ENCODE measurements at places on chromosomes 2 and 18.
A peak's percentile ranks its signal among the peaks of the same experiment; 100 is the strongest.

DNA sequence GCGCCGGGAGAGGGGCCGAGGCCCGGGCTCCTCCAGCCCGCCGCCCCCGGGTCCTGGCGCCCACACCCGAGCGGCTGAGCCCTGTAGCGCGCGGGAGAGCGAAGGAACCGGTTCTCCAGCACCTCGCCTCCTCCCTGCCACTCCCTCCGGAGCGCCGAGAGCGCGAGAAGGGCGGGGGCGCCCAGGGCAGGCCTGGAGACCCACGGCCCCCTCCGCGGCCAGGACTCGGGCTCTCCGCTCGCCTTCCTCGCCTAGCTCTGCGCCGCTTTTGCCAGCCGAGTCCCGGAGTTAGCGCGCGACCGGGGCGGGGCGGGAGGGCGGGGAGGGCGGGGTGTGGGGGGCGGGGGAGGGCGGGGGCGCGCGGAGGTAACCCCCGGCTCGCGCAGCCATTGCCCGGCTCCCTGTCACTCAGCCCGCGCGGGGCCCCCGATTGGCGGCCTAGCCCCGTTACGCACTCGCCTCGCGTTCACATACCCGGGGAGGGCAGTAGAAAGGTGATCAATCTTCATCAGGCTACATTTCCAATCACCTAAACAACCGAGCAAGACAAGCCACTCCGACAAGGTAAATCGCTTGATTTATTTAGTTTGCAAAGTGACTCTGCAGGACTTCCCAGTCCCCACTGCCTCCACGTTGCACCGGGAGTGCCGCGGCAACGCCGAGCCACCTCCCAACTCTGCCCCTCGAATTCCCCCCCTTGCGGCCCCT, at the start of gene OTX1:
OTX1 (plus strand) TSS at position 497 of the 708 bp plus-strand sequence. CDS start 2,161 bp downstream, outside the sequence.
- DNase-seq, result peak; percentile 87

- DNase-seq, result no peak
Measured at GRCh38 chr2:4900861-4901770, 791.1 kb upstream of the SOX11 start.

DNA sequence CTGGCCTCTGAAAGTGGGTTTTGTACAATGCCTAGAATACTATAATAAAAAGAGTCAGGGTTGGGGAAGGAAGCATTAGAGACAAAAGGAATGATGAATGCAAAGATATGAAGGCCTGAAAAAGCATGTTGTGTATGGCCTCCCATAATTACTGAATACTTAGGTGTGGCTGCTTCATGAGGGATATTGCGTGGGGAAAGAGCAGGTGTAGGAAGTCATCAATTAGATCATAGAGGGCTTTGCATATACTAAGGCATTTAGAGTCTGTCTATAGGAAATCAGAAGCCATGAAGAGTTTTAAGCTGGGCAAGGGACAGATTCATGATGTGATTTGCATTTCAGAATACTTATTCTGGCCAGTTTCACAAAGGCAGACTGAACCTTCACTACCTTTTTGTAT, 48.2 kb downstream of the NCOA1 start:
- DNase-seq, result no peak

DNA sequence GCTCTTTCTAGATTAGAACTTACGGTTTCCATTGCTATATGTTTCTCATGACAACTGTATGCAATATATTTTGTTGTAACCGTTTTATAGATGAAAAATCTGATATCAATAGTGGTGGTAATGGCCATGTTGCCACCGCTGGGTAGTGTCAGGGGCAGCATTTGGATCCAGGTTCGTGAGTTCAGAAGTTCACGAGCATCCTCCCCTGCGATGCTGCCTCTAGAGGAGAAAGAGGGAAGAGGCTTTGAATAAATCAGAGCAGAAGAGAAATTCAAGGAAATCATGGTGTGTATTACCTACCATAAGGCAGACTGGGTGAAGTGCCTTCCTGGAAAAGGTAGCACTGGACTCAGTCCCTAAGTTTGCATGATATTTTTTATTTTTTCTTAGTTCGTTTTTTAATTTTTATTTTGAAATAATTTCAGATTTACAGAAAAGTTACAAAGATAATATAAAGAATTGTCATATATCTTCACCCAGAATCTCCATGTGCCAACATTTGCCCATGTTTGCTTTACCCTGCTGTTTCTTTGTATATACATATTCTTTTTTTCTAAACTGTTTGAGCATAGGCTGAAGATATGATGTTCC, 3.3 kb upstream of the ZBTB7C start:
- DNase-seq, result peak; percentile 65

DNA sequence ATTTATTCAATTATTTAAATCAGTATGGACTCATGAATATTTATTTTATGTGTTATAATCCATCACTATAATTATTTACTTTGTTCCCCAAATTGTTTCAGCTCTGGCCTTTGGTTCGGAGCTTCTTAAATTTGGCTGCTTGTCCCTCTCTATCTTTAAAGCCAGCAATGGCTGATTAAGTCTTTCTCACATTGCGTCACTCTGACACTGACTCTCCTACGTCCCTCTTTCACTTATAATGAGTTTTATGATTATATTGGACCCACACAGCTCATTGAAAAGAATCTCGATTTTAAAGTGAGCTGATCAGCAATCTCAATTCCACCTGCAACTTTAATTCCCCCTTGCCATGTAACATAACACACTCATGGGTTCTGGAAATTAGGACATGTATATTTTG, 185.2 kb upstream of the SLC39A10 start:
- no peak for DNase-seq

DNA sequence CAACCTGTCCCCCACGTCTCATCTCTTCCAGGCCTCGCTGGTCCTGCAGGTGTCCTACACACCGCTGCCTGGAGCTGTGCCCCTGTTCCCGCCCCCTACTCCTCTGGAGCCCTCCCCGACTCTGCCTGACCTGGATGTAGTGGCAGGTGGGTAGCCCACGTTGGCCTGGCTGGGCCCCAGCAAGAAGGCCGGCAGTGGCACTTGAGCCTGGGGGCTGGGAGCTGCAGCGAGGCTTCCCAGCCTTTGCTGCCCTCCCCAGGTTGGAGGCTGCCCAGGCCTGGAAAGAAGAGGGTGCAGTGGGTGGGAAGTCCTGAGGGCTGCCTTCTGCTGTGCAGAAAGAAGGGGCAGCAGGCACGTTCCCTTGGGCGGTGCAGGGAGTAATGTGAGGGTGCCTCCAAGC, 58.4 kb downstream of the DYSF start:
- DNase-seq, result no peak

DNA sequence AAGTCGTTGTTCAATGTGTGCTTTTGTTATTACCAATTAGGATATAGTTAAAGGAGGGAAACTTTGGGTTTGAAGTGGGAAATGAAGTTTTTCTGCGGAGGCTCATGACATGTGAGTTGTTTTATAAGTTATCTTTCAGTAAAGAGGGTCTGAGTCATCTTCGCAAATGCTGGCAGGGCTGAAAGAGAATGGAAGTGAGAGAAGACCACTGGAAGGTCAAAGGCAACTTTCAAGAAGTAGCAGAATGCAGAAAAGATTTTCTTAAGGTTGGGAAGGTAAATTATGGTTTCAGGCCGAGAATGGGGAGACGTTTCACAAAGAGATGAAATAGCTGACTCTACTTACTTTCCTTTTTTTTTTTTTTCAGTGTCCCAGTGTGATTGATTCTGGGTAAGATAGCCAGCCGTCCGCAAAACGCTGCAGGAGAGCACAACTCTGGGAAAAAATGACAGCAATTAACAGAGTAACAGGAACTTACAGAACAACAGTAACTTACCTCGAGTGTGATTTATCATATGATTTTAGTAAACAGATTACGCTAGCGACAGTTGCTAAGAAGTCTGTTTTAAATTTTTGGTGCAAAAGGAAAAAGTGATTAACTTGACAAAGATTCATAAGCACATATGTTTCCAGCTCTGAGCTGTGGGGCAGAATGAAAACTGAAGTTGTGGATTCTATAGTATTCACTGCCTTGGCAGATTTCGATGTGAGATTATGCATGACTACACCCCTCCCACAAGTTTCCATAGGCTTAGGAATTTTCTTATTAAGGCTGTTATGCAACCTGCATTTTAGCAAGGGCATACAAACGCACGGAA, 46.8 kb upstream of the ACTR3 start:
- DNase-seq, result peak; percentile 15

DNA sequence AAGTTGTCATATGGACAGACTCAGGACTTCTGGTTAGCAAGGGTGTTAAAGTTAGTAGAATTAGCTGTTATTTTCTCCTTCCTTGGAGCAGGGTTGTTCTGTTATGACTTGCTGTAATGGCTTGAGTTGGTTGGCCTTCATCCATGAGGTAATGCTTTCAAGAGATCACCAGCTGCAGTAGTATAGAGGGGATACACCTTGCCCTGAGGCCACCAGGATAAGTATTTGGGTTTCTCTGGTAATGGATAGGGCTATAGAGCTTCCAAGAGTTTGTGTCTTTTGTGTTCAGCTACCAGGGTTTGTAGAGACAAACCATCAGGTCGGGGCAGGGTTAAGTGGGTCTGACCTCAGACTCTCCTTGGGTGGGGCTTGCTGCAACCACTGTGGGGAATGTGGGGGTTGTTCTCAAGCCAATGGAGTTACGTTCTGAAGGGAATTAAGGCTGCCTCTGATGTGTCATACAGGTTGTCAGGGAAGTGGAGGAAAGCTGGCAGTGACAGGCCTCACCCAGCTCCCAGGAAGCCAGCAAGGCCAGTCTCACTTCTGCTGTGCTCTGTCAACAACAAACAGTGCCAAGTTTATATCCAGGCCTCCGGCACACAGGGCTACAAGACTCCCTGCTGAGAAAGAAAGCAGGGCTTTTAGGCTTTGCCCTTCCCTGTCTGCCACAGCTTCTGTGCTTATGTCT, 356.6 kb downstream of the SPAG16 start:
- DNase-seq, result no peak

- no peak for DNase-seq
Measured at GRCh38 chr18:36856815-36857214, 27.9 kb downstream of the KIAA1328 start.

DNA sequence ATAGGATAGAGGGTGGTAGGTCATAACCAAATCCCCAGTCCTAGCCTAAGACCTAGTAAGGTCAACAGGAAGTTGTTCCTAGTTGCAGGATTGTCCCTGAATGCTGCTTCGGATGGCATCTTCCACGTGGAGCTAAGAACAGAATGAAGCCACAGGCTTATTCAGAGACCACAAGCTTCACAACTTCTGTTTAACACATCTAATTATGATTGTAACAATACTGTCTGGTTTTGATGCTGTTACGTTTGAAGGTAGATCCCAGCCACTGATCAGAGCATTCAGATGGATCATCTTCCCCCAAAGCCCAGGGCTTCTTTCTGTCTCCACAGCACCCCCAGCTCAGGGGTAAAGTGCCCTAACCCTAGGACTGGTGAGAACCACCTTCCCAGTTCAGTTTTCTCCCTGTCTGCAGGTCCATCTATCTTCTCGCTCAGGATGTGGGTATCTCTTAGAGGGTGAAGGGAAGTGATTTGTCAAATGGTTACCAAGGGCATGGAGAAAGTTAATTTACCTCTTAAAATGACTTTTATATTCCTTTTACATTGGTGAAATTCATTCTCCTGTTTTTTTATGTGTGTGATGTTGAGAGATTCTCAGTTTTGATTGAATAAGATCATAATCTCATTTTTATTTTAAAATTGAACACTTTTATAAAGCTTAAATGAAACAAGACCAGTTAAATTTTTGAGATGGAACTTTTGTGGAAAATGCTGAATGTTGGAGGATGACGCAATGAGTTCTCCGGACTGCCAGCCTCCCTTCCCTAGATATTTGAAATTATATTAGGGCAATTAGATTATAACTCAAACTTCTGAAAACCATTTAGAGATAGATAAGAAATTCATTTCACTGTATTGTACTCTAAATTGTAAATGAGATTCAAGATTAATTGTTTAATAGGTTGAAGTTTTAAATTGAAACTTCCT, 66.5 kb downstream of the RHBDD1 start:
- peak; percentile 9 for DNase-seq

DNA sequence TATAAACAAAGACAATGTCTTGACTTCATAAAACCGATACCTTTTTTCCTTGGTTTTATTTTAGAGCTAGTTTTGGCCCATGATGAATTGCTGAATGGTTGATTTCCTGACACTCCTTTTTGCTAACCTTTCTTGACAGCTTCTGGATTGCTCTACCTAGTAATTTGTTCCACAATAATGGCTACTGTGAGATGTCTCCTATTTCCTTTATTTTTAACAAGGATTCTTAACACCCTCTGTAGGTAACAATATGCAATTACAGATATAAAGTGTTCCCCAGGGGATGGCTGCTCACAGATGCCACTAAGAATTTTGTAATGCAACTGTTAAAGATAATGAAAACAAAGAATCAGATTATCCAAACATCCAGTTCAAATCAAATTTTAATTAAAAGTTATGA, 100.8 kb upstream of the ATP5MC3 start:
- peak; percentile 61 for DNase-seq

GRCh38 chr18:54679318-54680149, 88.5 kb downstream of the DYNAP start:
- peak; percentile 83 for DNase-seq

- peak; percentile 29 for DNase-seq
Measured at GRCh38 chr2:177164131-177164530, 48.5 kb upstream of the HNRNPA3 start.

DNA sequence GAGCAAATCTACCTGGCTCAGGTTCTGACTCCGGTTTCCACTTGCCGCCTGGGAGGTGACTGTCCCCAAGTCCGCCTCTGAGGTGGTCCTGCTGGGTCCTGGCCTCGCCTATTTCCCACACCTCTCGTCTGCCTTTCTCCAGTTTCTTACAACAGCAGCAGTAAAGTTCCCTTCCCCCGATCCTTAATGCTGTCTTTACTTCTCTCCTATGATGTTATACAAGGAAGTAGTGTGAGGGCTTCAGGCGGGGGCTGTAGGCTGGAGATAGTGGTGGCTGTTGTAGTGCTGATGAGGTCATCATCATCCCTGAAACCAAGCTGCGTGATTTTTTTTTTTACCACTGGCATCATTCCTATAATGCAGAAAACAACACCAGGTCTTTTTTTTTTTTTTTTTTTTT, 18.9 kb downstream of the TGIF1 start:
- no peak for DNase-seq

DNA sequence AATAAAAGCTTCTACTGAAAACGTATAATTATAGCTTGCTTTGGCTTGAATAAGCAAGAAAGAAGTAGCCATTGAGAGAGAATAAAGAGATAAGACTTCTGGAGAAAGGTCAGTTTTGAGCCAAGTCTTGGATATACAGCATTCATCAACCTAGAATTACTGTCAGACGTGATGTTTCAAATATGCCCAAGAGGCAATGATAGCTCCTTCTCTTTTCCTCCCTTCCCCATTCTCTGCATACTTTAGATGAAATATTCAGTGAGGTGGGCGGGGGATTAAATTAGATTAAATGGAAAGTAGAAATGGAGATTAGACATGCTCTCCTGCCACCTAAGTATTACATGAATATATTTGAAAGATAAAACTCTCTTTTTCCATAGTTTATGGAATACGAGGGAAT, 8.7 kb downstream of the ANTXR1 start:
- no peak for DNase-seq

DNA sequence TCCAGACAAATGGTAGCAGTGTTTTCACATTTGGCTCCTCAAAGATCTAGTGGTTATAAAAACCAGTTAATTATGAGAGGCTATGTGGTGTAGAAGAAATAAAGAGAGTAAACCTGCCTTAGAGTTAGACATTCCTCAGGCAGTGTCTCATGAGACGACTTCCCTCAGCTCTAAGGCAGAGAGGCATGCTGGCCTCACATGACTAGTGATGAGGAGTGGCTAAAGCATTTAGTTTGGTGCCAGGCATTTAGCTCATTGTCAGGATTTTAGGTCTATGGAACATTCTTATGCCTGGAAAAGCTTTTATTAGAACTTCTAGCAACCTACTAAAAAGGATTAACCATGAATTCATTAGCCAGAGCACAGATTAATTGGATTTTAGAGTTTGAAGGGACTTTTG, 90.3 kb downstream of the RPRM start:
- no peak for DNase-seq

- no peak for DNase-seq
Measured at GRCh38 chr18:29873211-29873610, 1169.3 kb downstream of the DSC3 start.

GRCh38 chr2:71452565-71452964, 796 bp upstream of the DYSF start:
- peak; percentile 83 for DNase-seq

Measured in ELR (cell line).